ENCODE measurements at places on chromosomes 2 and 18.

- DNase-seq = no peak
Observed at GRCh38 chr2:146147448-146148012, 1627.6 kb upstream of the ZEB2 start.

- no peak for DNase-seq
Observed at GRCh38 chr2:72347081-72347480, 199.4 kb upstream of the CYP26B1 start.

DNA sequence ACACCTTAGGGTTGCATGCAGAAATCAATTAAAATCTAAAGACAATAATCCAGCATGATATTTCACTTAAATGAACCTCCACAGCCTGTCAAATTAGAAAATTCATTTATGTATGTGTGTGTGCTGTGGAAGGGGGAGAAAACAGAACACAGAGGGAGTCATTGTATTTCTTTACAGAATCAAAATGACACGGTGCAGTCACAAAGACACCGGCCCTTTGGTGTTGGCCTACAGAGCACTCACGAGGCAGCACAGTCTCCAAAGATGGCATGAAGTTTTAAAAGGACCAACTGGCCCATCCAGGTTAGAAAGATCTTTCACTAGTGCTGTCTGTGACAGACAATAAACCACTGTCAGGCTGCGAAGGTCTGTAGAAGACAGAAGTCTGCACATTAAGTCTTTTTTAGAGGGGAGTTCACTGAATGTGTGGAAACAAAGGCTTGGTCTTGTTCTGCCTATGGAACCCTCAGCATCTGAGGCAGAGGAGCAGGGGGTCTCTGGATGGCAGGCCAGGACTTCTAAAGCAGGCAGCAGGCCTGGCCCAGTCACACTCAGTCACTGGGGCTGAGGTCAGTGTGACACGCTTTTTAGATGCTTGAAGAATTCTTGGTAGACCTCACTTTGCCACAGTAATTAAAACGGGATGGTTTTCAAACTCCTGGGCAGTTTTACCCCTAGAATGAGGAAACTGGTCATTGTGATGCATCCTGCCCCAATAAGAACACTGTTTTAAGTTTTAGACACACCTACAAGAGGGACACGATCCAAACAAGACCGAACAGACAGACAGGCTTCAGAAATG is 184.9 kb downstream of the AFF3 start:
- no peak for DNase-seq

DNA sequence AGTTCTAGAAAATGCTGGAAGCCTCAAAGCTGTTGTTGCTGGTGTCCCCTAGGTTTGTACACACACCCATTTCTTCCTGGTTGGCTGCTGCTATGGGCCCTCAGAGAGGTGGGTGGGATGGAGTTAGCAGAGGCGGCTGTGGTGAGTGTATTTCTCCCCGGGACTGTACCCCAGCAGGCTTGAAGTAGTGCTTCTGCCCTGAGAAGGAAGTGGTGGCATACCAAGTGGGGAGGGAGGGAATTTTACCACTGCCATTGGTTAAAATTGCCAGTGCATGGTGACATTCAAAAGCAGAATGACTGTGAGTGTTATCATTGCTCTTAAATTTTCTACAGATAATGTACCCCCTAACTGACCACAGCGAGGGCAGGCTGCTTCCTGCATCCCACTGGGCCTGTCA is 125.6 kb upstream of the CAPN13 start:
- DNase-seq = no peak

DNA sequence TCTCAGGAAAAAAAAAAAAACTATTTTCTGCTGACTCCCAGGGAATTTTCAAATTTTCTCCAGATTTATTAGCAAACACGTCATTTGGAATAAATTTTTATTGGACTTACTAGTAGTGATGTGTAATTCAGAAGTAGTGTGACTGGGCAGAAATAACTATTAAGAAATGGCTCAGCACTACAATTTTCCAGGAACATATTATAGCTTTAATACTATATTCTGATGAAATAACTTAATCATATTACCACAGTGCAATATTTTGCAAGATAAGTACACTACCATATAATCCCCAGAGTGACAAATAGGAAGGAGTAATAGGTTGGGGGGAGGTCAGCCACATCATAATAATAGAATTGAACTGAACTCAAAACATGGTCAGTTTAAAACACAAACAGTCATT is 19.7 kb upstream of the TNFAIP6 start:
- DNase-seq = no peak

GRCh38 chr2:127169066-127169660 is 50.9 kb downstream of the CYP27C1 start:
- DNase-seq = no peak

DNA sequence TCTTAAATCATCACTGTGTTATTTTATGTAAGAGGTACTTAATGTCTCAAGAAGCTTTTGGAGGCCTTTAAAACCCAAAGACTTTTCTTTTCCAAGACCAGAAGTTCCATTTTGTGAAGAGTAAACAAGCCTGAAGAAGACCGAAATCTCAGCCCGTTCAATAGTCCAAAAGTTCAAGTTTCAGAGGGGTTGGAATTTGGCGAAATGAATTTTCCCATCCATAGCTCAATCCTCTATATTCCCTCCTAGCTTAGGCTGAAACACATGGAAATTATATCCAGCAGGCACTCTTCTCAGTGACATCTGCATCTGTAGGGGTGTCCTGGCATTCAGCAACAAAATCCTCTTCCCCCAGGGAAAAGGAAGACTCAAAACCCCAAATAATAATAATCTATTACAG is 344.6 kb downstream of the ARHGAP15 start:
- no peak for DNase-seq

GRCh38 chr2:160562730-160563129 is 69.1 kb upstream of the RBMS1 start:
- no peak for DNase-seq

DNA sequence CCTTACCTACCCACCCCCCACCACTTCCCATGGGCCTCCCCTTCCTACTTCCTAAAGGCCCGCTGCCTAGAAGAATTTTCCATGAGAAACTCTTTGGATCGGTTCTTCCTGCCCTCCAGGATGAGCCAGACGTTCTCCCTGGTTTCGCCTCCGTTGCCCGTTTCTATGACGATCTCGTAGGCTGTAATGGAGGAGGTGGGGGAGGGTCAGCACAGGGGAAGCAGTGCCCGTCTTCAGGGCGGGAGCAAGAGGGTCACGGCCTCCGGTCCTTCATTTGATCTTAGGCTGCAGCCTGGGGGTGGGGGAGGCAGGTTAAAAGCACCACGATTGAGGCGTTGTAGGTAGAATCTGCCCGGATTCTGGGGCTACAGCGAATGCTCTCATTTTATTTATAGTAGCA is 172.0 kb downstream of the LOXHD1 start:
- no peak for DNase-seq

- no peak for DNase-seq
Observed at GRCh38 chr18:58753976-58754375, 82.7 kb downstream of the MALT1 start.

- DNase-seq = no peak
Observed at GRCh38 chr2:191010887-191011885, 2.8 kb downstream of the STAT1 start.

DNA sequence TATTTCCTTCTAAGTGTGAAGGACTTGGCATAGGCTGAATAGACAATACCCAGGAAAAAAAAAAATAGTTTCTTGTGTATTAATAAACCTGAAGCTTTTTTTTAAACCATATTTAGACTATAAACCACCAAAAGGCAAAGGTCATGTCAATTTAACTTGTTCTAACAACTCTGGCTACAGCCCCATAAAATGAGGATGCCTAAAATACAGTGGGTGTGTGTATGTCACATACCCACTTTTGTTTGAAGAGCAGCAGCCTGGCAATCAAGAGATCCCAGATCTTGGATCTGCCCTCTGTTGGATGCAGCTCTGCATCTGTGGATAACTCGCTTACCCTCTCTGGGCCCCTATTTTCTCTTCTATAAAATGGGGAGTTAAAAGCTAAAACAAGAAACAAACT is 65.4 kb downstream of the SATB2 start:
- DNase-seq = no peak

DNA sequence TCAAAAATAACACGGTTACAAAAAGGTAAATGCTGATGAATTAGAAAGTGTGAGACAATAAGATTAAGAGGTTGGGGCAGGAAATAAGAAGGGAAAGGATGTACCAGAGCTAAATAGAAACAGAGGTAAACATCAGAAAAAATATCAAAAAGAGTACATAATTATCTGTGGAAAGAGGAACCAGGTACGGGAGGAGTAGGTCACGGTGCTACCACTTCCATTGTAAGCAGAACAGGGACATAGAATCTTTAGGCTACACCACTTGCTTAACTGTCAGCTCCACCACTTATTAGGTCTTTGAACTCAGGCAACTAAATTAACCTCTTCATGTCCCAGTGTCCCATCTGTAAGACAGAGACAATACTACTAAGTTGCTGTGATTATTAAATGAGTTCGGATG is 350.3 kb downstream of the LRATD1 start:
- DNase-seq = no peak

DNA sequence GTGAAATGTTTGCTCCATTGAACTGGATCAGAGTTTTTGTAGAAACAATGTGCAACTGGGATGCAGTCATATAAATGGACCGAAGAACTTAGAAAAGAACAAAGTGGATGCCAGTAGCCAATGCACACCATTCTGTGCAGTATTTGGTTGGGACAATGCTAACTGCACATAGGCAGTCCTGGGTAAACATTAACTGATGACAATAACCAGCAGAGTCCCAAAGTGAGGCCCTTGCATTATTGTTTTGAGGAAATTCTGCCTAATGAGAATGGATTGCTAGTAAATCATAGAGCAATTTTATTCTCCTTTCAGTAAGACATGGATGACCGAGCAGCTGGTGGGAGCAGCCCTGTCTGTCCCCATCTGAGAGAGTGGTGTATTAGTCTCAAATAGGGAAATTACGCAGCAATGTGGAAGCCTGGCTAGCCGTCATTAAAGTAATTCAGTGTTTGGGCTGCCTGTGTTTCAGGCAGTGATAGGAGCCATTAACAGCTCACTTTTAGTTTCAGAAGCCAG is 94.9 kb downstream of the KCTD1 start:
- no peak for DNase-seq

DNA sequence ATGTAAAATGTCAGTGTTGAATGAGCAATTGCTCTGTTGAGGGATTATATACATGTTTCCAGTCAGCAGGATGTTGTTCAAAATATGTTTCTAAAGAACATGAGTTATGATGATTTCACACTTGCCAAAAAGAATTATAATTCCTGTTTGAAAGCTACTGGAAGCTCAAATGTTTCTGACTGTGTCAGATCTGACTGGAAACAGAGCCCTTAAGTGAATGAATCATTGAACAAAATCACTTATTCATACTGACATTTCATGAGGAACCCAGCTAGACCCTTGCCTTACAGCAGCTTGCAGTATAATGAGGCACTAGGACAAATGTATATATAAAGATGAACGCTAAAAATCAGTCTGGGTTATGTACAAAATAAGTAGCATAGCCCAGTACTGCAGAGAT is 35.4 kb upstream of the ITGAV start:
- no peak for DNase-seq

- no peak for DNase-seq
Observed at GRCh38 chr2:219087361-219087760, 26.6 kb upstream of the IHH start.

DNA sequence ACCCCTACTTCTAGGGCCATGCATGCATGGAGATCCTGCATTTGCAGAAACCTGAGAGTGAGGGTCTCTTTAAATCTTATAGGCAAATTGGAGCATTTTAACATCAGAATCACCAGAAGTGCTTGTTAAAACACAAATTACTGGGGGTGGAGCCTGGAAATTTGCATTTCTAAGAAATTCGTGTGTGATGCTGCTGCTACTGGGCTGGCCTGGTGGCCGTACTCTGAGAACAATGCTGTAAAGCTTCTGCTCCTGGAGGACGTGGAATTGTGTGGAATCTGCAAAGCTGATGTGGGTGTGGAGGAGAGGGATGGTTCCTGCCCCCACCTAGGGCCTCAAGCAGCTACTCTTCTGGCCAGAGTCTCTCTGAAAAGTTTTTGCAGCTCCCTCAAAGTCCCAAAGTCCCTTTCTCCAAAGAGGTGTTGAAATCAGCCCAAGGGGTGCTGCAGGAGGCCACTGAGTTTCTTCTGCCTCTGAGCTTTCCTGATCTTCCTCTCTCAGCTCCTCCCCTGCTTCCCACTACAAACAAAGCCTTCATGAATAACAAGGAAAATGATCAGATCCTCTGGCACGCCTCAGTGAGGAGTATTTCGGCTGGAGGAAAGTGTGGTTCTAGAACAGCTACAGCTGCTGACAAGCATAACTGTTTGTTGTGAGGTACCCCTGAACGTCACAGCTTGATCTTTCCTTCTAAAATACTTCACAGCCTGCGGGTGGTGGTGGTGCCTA is 508.3 kb downstream of the CNTNAP5 start:
- DNase-seq = no peak

GRCh38 chr2:191026377-191026776 is 12.4 kb upstream of the STAT1 start:
- no peak for DNase-seq

- no peak for DNase-seq
Observed at GRCh38 chr2:232340171-232340935, 38.2 kb upstream of the ALPP start.

DNA sequence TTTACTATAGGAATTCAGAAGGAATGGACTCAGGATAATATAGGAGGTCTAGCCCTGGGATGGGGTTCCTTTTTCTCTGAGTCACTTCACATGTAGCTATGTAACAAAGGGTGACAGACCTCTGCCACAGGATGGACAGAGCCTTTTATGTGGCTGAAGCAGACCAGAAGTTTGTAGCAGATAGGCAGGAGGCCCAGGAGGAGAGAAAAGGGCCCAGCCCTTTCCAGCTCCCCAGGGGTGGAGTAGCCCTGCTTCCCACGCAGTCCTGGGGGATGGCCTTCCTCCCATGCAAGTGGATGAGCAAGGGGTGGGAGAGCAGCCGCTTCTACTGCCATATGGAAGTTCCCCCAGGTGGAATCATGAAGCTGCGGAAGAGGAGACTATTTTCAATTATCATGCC is 40.3 kb downstream of the ARMC9 start:
- DNase-seq = no peak

DNA sequence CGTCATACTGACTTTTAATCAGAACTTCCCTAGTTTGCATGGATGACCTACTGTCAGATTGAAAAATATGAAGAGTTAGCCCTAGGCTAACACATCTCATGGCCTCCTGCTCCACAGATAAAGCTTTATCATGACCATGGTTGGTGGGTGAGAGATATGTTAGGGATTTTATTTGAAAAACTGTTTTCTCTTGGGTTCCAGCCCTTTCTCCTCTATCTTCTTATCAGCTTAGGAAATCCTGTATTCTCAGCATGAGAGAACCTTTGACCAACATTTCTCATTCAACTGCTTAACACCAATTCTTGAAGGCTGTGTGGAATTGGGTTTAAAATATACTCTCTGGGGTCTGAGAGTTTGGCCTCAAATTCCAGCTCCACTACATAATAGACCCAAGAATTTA is 1407.0 kb upstream of the CELF4 start:
- no peak for DNase-seq

- no peak for DNase-seq
Observed at GRCh38 chr2:150528861-150529801, 41.7 kb upstream of the RND3 start.

GRCh38 chr2:118763797-118764196 is 83.7 kb downstream of the EN1 start:
- DNase-seq = no peak

GRCh38 chr2:85263591-85263990 is 64.2 kb downstream of the TGOLN2 start:
- no peak for DNase-seq

- no peak for DNase-seq
Observed at GRCh38 chr2:190169221-190170072, 106.9 kb upstream of the MSTN start.

- DNase-seq = no peak
Observed at GRCh38 chr18:36194600-36195315, 7.5 kb downstream of the MOCOS start.
